Vagina (tissue), 2 donors: ENCODE measurements at places on chromosomes 5 and 9. TPM values are rescaled to one million over a fixed set of nuclear protein-coding genes. Genes with fewer than 3 reads are reported as not detected.

LSM11 gene
- 3.9 TPM for total RNA-seq

BSPRY gene
- total RNA-seq, result 3.9 TPM

IRX1 gene
- not detected for total RNA-seq

PCDHGB6 gene
- 12.5 TPM for total RNA-seq

SLC35A4 gene
- total RNA-seq, result 21.4 TPM

BAAT gene
- not detected for total RNA-seq
